ENCODE measurements at places on chromosomes 4 and X. TPM values are rescaled to one million over a fixed set of nuclear protein-coding genes. Genes with fewer than 3 reads are reported as not detected.

Gene FAM184B
- not detected for total RNA-seq

Gene DMRTC1B
- not detected for total RNA-seq

Gene PRSS12
- 1.6 TPM for total RNA-seq

Gene NOA1
- 26.3 TPM for total RNA-seq

Gene CENPVL3
- total RNA-seq: not detected

Gene USP9X
- total RNA-seq: 73.7 TPM

Gene HS3ST1
- 4.2 TPM for total RNA-seq

Gene CC2D2A
- total RNA-seq: 12.3 TPM

Measured in Caco-2 (cell line).